ENCODE measurements at places on chromosomes 2 and 18.

DNA sequence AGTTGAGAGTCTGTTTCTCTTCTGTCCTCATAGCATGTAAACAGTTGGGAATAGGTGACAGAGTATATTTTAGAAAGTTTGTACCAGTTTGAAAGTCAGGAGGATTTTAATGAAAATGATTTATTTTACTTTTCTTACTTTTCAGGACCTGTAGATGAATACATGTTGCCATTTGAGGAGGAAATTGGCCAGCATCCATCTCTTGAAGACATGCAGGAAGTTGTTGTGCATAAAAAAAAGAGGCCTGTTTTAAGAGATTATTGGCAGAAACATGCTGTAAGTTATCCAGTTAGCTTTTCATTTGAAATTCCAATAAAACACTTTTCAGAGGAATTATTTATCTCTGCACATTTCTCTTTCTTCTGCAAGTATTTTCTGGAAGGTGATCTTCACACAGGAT lies 81.1 kb downstream of the ACVR2A start:
- no peak for DNase-seq

GRCh38 chr2:27844821-27845255 lies 45.3 kb downstream of the RBKS start:
- no peak for DNase-seq

DNA sequence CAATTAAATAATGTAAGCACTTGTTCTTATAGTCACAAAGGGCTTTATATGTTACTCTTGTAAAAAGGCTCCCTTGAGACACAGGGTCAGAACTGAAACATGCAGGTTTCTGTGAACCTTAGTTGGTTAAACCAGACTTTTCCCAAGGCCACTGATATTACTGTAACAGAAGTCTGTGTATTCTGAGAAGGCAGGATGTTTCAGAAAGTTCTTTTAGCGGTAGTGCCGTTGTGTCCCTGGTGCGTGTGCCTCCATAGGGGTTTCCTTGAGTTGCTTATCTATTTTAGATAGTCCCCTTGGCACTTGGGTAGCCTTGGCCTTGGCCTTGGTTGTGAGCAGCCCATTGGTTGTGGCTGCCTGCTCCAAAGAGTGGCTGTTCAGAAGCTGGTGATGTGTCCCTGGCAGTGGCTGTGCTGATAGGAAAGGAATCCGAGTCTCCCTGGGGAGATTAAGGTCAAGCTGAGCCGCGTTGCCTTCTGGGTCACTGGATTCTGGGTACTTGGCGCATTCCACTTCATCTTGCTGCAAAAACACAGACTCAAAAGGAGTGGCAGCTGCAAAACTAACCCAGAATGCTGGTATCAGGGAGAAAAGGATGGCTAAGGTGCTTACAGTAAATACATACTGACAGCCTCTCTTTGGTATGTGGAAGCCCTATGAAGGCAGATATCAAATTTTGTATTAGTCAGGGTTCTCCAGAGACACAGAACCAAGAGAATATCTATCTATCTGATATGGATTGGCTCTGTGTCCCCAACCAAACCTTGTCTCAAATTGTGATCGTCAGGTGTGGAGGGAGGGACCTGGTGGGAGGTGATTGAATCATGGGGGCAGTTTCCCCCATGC lies 69.7 kb downstream of the FHOD3 start:
- DNase-seq, result no peak

GRCh38 chr2:180015951-180016709 lies 9.0 kb upstream of the CWC22 start:
- no peak for DNase-seq

DNA sequence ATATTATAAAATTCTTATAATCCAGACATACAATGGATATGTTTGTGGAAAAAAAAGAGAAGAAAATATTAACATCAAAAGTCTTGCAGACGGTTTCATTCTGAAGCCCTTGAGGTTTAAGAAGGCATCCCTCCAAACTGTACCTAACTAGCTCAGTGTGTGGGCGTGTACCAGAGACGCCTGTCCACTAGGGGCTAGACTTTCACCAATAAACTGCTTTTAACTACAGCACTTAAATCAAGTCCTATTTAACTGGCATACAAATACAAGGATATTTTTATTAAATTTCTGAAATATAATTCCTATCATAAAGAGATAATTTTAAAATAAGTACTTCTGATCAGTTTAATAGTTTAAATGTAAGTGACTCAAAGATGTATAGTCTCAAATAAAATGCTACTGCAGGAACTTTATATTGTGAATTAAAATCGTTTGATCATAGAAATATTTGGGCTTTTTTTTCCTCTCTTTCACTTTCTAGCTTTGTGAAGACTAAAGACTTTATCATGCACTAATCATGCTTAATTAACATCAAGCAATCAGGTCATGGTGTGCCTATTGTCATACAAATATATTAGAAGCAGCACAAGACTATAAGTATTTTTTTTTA lies 437.7 kb downstream of the SATB2 start:
- DNase-seq, result no peak

- no peak for DNase-seq
Measured at GRCh38 chr2:23292024-23292423, 93.0 kb upstream of the KLHL29 start.

DNA sequence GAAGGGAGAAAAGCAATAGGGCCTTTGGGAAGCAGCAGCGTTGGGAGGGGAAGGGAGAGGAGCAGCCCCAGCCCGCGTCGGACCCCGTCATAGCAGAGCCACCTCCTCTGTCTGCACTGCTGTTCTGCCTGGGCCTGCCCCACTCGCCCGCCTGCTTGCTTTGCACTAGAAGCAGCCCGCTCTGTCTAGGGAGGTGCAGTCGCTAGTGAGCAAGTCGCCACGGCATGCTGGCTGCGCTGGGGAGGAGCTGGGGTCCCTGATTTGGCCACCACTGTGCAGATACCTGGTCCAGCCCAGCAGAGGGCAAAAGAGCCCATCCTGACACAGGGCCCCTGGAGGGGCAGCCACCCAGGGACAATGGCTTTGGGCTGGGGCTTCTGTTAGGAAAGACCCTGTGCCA lies 8.0 kb upstream of the TMEM214 start:
- DNase-seq, result no peak

- no peak for DNase-seq
Measured at GRCh38 chr2:122863532-122863931, 1108.1 kb downstream of the TSN start.

GRCh38 chr2:18500333-18500732 lies 60.1 kb downstream of the RDH14 start:
- DNase-seq, result no peak

DNA sequence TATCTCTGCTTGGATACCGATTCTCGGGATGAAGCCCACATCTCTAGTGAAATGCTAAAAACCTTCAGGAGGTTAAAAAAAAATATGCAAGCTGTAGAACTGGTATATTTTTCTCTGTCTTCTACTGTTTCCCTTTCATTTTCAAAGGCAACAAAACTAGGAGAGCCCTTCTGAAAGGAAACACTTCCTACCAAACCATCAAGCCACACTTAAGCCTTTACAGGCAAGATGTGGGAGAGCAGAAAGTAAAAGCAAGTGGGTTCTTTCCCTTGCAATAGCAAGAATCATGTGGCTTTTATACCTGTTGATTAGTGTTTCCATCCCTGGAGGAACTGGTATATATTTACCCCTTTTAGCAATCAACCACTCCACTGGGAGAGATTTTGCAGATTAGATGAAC lies 147.9 kb upstream of the ACAA2 start:
- DNase-seq, result no peak

- no peak for DNase-seq
Measured at GRCh38 chr18:9380101-9380500, 45.5 kb downstream of the TWSG1 start.

- no peak for DNase-seq
Measured at GRCh38 chr2:100748673-100749072, 71.3 kb upstream of the NPAS2 start.

DNA sequence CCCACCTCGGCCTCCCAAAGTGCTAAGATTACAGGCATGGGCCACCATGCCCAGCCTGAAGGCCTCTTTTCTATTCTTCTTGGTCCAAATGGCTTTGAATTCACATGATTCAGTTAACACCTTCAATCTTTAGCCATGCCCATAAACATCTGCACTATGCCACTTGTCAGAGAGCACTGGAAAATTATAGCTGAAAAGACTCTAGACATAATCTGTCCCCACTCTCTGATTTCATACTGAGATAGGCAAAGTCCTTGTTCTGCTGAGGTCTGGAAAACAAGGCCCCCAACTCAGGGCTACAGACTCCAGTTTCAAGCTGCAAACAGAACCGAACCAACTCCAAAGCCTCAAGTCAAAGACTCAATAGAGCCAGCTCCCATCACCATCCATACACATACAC lies 170.7 kb downstream of the ANTXR1 start:
- DNase-seq, result no peak

- no peak for DNase-seq
Measured at GRCh38 chr2:95054016-95054415, 28.5 kb downstream of the MAL start.

GRCh38 chr18:13222856-13223281 lies 4.3 kb downstream of the LDLRAD4 start:
- no peak for DNase-seq

- DNase-seq, result no peak
Measured at GRCh38 chr2:217362710-217363109, 502.8 kb upstream of the TNP1 start.

DNA sequence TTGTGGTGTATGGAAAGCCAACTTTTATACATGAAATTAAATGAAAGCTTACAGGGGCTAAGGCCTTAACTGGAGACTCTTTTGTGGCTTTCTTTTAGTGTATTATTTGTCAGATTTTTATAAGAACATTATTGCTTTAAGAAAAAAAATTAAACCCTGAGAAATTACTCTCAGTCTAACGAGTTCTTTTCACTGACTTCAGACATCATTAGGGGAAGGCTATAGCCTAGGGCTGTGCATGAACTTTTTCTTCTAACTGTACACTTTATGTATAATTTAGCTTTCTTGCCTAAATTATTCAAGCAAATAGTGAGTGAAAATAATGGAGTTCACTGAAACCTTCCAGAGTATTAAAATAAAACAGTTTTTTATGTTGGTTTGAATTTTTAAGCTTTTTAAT lies 151.1 kb upstream of the MEIS1 start:
- no peak for DNase-seq

- DNase-seq, result no peak
Measured at GRCh38 chr2:18395555-18395954, 164.9 kb downstream of the RDH14 start.

GRCh38 chr2:234191819-234192407 lies 141.4 kb downstream of the SPP2 start:
- DNase-seq, result no peak

DNA sequence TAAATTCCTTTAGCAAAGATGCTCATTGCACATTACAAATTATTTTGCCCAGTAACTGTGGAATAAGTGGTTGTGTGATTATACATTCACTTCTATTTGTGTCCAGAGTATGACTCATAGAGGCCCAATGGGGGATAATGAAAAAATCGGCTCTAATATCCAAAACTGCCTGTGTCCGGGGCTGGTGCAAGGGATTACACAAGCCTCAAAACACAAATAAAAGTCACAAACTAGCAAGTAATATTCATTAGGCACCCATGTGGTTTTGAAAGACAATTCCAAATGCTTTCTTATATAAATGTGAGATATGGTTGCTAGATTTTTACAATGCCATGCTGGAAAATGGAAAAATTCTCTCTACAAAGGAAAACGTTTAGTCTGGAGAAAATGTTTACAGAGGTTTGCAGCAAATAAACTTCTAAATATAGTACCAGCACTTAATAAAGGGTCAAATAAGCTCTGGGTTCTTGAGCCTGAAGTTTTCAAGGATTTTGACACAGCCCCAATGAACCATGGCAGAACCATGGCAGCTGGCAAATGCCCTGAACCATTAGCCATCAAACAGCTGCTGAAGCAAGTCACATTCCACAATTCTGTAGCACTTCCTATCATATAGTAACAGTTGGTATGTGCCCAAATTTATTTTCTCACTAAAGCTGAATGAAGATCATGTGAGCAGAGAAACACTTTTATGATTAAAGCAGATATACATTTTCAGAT lies 40.5 kb downstream of the IRS1 start:
- no peak for DNase-seq

DNA sequence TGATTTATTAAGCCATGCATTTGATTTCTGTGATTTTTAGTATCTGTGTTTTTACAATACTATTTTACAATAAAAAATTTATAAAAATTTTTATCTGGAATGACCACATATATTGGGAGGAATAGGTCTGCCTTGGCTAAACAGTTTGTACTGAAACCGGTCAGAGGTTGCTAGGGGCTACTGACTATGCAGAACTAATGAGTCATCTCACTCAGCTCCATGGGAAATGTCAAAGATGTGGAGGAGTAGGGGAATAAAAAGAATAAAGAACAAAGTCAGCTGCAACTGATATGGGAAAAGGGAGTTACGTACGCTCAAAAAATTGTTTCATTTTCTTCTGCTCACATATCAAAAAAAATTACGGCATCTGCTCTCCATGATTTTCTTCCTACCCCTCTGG lies 8.6 kb upstream of the TMEM163 start:
- DNase-seq, result no peak

DNA sequence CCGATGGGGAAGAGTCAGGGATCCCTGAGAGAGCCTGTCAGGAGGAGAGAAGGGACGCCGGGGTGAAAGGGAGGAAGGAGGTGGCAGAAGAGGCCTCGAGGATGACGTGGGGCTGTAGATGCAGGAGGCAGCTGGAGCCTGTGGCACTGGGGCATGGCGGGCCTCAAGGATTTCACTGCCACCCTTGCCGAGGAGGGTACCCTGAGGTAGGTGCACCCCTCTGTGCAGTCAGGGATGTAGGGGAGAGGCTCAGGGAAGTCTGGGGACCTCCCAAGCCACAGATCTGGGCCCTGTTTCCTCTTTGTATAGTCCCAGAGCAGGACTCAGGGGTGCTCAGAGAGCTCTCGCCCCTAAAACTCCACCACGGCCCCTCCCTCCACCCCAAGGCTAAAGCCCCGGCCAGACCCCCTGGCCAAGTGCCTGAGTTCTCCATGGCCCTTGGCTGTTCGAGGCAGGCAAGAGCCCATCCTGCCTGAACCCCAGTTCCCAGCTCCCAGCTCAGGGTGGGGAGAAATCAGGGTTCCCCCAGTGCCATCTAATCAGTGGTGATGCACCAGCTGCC lies 39.0 kb upstream of the HDAC4 start:
- no peak for DNase-seq

DNA sequence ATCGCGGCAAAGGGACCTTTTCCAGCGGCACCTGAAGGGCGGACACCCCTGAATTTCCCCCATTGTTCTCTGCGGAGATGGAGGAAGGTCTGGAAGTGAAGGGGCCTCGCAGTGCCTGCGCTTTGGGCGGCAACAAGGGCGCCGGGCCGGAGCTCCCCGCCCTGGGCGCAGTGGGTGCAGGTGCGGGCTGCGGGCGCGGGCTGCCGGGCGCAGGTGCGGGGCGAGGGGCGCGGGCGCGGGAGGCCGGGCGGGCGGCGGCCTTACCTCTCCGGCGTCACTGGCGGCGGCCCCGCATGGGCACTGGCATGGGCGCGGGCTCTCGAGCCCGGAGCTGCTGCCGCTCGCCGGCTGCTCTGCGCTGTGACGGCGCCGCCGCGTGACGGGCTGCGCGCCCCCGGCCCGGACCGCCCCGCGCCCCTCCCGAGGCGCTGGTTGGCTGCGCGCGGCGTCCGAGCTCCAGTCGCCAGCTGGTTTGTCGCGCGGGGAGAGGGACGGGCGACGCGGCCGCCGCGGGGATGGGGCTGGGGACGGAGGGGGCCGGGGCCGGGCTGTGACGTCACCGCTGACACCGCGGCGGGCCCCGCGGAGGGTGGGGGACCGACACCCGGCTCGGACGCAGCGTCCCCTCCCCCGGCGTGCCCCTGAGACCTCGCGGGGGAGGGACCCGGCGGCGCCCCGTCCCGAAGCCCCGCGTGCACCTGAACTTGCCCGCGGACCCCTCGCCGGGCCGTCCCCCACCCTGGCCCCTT lies at the start of gene KIF1A:
Gene KIF1A, minus strand, starts transcription at position 362 of the 749 bp plus-strand sequence. CDS start 22,467 bp downstream, outside the sequence.
- no peak for DNase-seq

- DNase-seq, result no peak
Measured at GRCh38 chr2:158101384-158101926, at the start of gene UPP2. UPP2 (plus strand) TSS chr2:158101876; CDS start chr2:158102064, 188 bp downstream.

- DNase-seq, result no peak
Measured at GRCh38 chr2:169066897-169067296, 2.5 kb upstream of the DHRS9 start.
